CD8-positive, alpha-beta memory T cell (primary cell): ENCODE measurements at places on chromosomes 11 and 22. TPM values are rescaled to one million over a fixed set of nuclear protein-coding genes. Genes with fewer than 3 reads are reported as not detected.
A peak's percentile ranks its signal among the peaks of the same experiment; 100 is the strongest.

The SCGB1C1 gene
- polyA plus RNA-seq = not detected

The KCNK7 gene
- polyA plus RNA-seq = not detected

The ANGPTL5 gene
- polyA plus RNA-seq = not detected

The POU2F3 gene
- polyA plus RNA-seq = not detected

The TMPRSS5 gene
- polyA plus RNA-seq = not detected

The BCL2L13 gene
- 41.1 TPM for polyA plus RNA-seq

The CLP1 gene
- 8.2 TPM for polyA plus RNA-seq

The SERHL2 gene
- polyA plus RNA-seq = 0.60 TPM

The OR52H1 gene
- polyA plus RNA-seq = not detected

DNA sequence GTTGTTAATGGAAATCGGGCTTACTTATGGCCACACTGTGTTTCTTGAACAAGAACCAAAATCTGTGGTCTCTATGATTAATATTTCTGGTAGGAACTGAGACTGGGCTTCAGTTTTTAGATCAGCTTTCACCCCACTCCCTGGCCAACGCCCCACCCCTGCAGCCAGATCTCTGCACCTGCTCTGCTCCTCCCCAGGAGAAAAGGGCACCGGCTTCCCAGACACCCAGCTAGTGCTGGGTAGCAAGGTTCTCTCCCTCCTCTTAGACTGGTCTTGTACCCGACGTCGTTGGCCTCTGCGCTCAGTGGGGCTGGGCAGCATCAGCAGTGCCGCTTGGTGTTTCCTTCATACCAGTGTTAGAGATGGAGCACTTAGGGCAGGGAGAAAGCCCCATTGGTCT, 17.0 kb upstream of the CTTN start:
- no peak for DNase-seq

- no peak for DNase-seq
These were observed 130.8 kb downstream of the CEP164 start for GRCh38 chr11:117458275-117459122.

- peak; percentile 46 for DNase-seq
These were observed 928 bp downstream of the FBXO7 start for GRCh38 chr22:32475468-32476010.

DNA sequence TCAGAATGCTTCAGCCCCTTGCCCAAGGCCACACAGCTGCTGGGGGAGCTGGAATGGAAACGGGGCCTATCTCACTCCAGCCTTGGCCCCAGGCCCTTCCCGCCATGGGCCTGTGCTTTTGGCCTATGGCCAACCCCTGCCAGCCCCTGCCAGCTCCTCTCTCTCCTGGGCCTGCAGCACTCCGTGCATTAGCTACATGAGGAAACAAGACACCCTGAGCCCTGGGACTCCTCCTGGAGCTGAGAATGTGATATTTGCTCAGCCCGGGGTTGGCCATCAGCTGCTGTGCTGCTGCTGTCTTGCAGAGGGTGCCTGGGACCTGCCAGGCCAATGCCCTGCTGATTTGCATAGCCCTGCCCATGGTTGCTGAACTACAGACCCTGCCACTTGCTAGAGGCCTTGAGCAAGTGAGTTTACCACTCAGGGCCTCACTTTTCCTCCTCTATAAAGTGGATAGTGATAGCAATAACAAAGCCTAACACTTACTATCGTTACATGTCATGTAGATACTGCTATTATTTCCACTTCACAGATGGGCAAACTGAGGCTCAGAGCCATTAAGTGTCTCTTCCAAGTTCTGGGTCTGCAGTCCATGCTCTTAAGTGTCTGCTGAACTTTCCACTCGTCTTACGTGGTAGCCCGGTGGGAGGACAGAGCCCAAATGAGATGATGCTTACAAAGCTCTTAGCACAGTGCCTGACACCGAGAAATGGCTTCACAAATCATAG, 99.6 kb downstream of the KIAA1671 start:
- no peak for DNase-seq

DNA sequence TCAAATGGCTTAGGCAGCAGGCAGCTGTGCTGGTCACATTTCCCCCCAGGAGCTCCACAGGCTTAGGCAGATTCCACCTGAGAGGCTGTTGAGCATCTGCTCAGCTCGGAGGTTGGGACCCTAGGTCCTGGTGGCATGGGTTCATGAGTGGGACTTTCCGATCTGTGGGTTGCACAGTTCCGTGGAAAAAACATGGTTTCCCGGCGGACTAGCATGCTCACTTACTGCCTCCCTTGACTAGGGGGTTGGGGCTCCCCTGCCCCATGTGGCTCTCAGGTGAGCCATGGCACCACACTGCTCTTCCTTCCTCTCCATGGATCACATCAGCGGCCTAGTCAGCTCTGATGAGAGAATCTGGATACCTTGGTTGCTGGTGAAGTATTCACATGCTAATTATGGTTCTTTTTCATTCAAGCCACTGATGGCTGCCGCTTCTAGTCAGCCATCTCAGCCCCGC, 685.1 kb downstream of the METTL15 start:
- DNase-seq = no peak

DNA sequence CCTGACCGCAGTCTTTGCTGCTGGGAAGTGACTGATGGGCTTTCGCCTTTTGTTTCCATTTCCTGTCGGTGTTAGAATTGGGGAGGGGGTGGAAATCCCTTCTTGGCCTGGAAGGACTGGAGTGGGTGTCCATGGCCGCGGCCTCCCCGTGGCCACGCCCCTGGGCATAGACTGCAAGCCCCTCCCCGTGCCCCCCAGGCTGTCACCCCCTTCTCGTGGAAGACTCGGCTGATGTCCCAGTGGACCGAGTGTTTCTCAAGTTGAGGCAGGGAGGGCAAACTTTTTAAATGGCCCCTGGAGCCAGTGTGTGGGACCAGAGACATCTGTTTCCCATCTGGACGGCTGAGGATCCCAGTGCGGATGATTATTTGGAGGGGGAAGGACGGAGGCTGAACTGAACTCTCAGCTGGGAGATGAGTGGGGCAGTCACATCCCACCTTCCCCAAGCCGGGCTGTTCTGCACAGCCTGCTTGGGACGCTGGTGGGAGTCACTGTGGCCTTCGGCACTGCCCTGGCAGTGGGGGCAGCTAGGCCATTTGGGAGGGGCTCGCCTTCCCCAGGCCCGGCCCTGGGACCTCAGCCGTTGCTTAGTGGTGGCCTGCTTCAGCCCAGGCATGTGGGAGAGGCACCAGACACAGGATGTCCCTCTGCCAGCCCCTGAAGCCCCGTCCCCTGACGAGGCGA, 1.6 kb downstream of the CD81 start:
- DNase-seq = no peak

- DNase-seq = no peak
These were observed 68.5 kb upstream of the DDI1 start for GRCh38 chr11:103967985-103968384.

DNA sequence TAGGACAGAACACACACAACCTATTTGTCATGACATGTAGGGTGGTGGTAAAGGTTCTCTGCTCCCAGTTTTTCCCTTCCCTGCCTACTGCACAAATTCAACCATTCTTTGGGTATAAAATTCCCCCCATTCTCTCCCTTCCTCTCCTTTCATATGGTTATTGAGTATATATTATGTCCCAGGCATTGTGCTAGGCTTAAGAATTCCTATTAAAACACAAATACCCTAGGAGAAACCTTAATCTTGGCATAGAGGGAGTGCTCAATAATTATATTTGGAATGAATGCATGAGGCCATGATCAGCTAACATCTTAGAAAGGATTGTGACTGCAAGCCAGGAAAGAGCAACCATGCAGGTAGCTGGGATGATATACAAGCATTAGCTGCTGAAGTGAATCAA, 120.4 kb upstream of the MTMR2 start:
- DNase-seq = no peak

DNA sequence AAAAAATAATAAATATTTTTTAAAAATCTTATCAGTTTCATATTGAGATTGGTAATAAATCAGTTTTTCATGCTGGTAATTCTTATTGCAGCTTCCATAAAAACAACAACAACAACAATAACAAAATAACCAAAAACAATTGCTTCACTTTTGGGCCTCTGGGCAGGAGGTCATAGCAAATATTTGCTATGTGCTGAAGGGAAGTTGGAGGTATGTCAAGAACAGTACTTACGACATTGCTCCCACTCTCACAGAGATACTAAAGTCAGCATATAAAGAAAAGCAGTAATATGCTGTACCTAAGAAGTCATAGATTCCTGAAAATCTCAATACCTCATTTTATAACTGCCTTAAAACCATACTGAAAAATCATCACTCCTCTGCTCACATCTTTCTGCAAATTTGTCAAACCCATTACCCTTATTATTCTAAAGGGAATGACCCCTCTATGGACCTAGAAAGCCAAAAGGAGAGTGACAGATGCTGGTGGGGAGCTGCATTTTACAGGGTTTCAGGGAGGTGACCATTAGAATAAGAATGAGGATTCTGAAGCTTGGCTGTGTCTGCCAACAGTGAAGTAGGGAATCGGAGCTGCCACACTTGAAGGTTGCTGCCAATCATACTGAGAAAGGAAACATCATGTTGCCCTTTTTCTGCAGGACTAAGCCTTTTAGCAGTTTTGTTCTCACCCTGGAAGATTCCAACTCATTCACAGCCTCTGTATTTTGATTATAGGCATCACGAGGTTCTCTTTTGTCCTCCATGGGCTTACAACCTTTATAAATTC, 742.9 kb downstream of the LRRC4C start:
- DNase-seq = no peak

- DNase-seq = no peak
These were observed 27.9 kb downstream of the EXPH5 start for GRCh38 chr11:108565653-108566052.

- peak; percentile 40 for DNase-seq
These were observed 11.9 kb downstream of the B3GNT6 start for GRCh38 chr11:77046060-77046501.

GRCh38 chr11:100791860-100792259, 104.8 kb downstream of the ARHGAP42 start:
- DNase-seq = no peak

DNA sequence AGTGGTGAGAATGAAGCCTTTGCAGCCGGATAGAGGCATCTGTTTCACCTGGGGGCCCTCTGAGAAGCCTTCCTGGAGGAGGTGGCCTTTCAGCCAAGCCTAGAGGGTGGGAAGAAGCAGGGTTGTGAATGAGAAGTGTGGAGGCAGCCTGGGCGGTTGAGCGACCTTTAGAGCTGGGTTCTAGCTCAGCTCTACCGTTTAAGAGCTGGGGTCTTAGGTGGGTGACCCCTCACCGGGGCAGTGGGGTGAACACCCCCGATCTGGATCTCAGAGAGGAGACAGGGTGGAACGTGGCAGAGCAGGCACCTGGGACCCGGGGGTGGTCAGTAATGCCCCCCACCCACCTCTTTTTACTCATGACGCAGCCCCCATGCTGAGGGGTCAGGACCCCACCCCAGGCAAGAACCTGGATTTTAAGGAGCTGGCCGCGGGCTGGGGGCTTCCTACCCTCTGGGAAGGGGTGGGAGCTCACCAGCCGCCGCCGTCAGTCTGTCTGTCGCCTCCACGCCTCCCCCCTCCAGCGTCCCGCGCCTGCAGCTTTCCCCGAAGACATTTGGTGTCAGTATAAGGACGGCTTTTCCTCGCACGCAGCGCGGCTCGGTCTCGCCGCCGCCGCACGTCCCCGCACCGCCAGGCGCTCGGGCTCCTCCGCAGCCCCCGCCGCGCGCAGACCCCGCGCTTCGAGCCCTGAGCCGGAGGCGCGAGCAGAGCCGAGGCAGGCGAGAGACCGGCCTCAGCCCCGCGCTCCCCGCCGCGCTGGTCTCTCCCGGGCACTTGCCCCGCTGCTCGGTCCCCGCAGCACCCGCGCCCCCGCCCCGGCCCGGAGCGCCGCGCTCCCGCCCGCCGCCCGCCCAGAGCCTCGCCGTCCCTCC, 13.3 kb upstream of the CACNA1I start:
- no peak for DNase-seq

GRCh38 chr11:73184953-73185671, 33.0 kb upstream of the P2RY2 start:
- DNase-seq = no peak

- DNase-seq = no peak
These were observed 10.0 kb downstream of the IL18BP start for GRCh38 chr11:72008728-72009127.

GRCh38 chr11:103735497-103736032, 300.9 kb upstream of the DDI1 start:
- no peak for DNase-seq

- DNase-seq = no peak
These were observed 44.2 kb upstream of the AMPD3 start for GRCh38 chr11:10410844-10411200.

- no peak for DNase-seq
These were observed 12.5 kb downstream of the LMO2 start for GRCh38 chr11:33879375-33879774.

GRCh38 chr22:37273126-37273845, 9.0 kb upstream of the CYTH4 start:
- no peak for DNase-seq

DNA sequence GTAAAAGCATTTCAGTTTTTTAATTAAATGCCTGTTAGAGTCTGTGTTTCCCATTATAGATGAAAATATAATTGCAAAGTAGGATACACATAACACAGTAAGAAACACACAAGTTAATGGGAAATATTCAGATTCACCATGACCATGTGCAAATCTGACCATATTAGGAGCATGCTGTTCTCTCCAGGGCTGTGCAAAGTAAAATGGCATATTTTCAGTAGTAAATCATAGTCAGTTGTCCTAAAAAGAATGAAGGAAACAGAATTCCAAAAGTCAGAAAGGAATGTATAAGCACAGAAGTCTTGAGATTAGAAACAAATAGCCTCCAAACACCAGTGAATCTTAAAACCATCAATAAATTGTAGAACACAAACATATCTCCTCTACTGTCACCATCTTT, 44.4 kb downstream of the CNTN5 start:
- DNase-seq = no peak

DNA sequence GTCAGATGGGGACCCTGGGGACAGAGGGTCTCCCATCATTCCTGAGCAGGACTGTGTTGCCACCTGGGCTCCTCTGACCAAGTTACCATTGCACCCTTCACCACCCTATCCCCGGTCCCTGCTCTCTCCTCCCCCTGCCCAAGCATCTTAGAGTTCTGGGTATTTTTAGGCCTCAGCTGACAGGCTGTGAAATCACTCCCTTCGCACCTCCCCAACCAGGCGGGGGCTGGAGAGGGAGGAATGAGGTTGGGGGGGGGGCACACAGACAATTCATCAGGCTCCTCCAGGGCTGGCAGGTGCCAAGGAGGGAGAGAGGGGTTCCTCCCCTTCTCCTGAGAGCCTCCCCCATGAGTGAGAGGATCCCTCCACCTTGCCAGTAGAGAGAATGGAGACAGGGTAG, 9.0 kb downstream of the SYT7 start:
- DNase-seq = no peak

- DNase-seq = no peak
These were observed 65.8 kb downstream of the MORC2 start for GRCh38 chr22:30902496-30903357.

GRCh38 chr11:118449316-118449918, 13.1 kb downstream of the KMT2A start:
- DNase-seq = no peak

- no peak for DNase-seq
These were observed 942 bp upstream of the TSPAN18 start for GRCh38 chr11:44725757-44726282.

GRCh38 chr11:3840870-3841425, at the start of gene RHOG:
TSS of gene RHOG (minus strand) at chr11:3840959. CDS start at chr11:3828138, 12,821 bp downstream.
- DNase-seq = no peak
